SIG-M5 (cell line): ENCODE measurements at places on chromosomes 12 and 14.

- no peak for DNase-seq
Observed at GRCh38 chr12:75329918-75330826, at the start of gene CAPS2. Gene CAPS2, minus strand, starts transcription at chr12:75330324. Its CDS starts 3,826 bp downstream, at chr12:75326498.

- no peak for DNase-seq
Observed at GRCh38 chr12:99389751-99390150, 257.8 kb upstream of the GARIN6 start.

DNA sequence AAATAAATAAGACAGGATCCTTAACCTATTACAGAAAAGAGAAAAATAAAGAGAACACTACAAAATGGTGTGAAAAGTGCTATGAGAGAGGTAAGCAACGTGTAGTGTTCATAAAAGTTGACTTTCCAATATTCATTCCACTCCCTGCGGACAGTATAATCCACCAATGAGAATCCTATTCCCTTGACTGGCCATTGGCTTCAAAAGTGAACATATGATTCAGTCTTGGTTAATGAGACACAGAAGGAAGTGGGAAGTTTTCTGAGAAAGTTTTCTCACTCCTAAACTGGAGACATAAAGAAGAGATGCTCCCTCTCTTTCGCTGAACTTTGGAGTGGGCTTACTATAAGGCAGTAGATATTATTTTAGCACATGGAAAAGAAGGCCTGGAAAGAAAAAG, 153.1 kb downstream of the PAWR start:
- no peak for DNase-seq

GRCh38 chr12:67701121-67701520, 52.6 kb downstream of the DYRK2 start:
- no peak for DNase-seq

- no peak for DNase-seq
Observed at GRCh38 chr14:95679998-95680735, 6.1 kb upstream of the TCL1B start.

- DNase-seq, result no peak
Observed at GRCh38 chr14:49947506-49947905, 54.6 kb downstream of the ARF6 start.

DNA sequence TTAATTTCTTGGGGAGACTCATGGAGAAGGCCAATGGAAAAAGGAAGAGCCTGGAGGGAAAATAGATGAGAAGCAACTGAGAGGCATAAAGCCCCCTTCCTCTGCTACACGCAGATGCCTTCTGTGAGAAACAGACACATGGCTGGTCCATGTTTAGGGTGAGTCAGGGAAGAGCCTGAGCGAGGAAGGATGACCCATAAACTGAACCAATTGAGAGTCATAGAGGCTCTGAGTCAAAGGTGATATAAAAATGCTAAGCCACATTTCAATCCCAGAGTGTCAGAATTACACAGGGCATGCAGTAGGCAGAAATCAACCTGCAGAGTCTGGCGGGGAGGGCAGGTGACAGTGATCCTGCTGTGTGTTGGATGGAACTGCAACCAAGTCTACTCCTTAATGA, 30.1 kb upstream of the NEDD1 start:
- DNase-seq, result no peak

DNA sequence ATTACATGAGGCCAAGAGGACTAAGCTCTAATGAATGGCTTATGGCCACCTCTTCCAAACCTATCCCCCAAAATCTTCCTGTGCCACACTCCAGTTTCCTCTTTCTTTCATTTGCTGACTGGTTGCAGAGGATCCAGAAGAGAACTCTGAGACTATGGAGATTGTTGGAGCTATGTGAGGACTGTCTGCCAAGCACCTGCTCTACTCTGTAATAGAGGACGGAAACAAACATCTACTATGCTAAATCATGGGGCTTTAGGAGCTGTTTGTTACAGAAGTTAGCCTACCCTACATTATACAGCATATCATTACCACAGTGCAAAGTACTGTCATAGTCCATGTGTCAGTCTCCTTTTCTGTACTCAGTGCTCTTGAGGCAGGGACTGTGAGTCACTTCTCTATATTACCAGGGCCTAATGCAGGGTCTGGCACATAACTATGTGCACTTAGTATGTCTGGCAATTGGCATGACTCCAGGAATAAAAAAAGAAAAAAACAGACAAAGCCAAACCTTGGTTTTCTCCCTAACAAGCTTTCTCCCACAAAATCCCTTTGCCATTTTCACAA, 95.1 kb downstream of the RPAP3 start:
- no peak for DNase-seq

DNA sequence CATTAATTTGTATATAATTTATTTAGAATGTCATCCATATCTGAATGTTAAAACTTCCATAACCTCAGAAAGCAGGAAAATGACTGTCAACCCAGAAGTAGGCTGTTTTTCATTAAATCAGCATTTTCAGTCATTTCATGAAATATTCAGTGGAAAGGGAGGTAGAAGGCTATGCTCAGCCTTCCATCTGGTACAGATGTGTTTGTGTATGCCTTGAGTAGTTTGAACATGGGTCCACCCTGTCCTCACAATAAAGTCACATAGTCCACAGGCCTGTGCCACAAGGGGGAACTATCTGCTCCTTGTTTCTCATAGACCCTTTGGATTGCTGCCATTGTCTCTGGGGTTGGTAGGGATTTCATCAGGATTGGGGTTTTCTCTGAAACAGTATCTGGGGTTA, 9.1 kb downstream of the LACRT start:
- DNase-seq, result no peak

DNA sequence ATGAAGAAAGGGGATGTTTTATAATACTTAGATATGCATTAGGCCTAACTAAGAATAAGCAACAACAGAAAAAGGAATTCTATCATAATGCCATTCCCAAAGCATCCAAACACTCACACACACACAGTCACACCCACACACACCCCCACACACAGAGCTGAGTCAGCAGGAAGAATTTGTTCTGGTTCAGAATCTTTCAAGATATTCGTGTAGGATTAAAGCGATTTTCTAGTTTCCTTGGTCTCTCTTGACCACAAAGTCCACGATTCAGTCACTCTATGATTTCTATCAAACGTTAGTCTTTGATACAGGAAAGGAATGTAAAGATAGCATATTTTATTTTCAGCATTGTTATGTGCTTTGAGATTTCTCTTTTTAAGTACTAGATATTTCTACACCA, 382.6 kb upstream of the DCN start:
- no peak for DNase-seq
